ENCODE measurements at places on chromosomes 2 and 18. TPM values are rescaled to one million over a fixed set of nuclear protein-coding genes. Genes with fewer than 3 reads are reported as not detected.

- no peak for DNase-seq
These were observed 87.8 kb downstream of the CALCRL start for GRCh38 chr2:187360286-187360685.

- no peak for DNase-seq
These were observed 16.0 kb downstream of the YPEL5 start for GRCh38 chr2:30162806-30163205.

- peak; percentile 61 for DNase-seq
These were observed 37.0 kb upstream of the GRHL1 start for GRCh38 chr2:9914384-9915065.

RESP18 gene
- total RNA-seq: not detected

GRCh38 chr2:149446748-149447147, 116.4 kb downstream of the LYPD6 start:
- DNase-seq: no peak

DNA sequence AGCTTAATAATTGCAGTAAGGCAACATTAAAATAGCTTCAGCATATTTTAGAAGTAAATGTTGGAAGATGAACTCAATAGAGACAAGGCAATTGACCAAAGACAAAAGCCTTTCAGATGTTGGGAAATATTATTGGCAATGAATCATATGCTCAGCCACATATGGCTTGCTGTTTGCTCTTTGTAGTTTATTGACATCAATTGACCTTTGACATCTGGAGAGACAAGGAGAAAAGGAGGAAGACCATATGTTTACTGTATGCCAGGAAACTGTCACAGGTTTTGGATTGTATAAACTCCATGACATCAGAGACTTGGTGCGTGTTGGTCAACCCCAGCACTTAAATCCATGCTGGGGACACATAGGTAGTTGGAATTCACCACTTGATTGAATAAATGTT, 60.6 kb upstream of the SLC16A14 start:
- no peak for DNase-seq

PCBP1 gene
- 288 TPM for total RNA-seq

GRCh38 chr2:189927823-189928222, 134.7 kb downstream of the MSTN start:
- no peak for DNase-seq

CRIM1 gene
- 930 TPM for total RNA-seq

GRCh38 chr2:116094196-116094595, 1651.8 kb downstream of the DPP10 start:
- DNase-seq: no peak

GRCh38 chr2:101682311-101682710, 15.2 kb upstream of the MAP4K4 start:
- DNase-seq: no peak

DNA sequence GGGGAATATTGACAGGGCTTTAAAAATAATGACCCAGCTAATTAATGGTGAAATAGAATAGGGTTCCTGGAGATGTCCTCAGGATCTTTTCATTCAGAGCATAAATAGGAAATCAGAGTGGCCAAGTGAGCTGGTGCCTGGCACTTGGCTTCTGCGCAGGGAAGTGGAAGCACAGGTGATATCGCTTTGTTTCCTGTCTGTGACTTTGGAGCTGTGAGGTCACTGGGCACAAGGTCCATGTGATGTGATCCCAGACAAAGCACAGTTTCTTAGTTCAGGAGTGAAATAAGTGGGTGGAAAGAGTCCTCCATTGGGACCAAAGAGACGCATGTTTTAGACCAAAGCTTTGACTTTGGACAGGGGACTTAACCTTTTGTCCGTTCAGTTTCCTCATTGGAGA, 338.3 kb downstream of the CYRIA start:
- DNase-seq: no peak

GRCh38 chr2:65214361-65214760, 13.3 kb upstream of the ACTR2 start:
- no peak for DNase-seq

REG3A gene
- total RNA-seq: not detected

DNA sequence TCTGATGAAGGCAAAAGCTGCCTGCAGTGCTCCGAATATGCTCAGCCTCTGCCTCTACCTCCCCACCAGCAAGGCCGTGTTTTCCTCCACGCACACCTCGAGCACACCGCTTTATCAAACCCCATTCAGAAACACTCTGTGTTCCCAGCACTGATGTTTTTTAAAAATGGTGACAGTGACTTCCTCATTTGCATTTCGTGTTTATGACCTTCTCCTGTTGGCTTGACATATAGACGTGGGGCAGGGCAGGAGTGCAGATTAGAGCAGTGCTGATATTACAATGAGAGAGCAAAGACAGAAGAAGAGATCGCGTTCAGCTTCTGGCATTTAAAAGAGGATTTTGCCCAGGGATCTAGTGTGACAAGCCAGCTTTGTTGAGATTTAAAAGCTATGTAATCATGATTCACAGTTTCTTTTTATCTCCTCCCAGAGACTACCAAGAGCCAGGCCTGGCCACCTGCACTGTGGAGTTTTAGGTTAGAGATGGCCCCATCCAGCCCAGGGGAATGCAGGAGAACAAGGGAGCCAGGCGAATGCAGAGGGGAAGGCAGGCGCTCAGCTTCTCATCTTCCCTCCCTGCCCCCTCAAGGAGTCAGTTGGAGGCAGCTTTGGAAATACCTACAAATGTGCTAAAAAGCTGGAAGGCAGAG, 61.5 kb upstream of the NEDD4L start:
- DNase-seq: no peak

THOC1 gene
- 14.3 TPM for total RNA-seq

DNA sequence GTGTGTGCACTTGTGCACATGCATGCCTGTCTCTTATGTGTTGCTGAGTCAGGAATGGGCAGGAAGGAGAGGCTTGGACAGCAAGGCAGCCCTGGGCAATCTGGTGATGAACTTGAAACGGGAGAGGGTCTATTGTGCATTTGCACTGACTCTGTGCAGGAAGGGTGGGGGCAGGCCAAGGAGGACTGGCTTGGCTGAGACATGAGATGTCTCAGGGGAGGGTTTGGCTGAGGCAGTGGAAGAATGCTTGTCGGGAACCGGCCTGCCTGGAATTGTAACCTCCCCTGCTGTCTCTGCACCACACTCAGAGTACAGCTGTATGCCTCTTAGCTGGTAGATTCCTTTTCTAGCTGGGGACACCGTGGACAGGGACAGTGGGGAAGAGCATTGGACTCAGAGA, 176.1 kb upstream of the TNP1 start:
- DNase-seq: no peak

EPB41L5 gene
- 0.63 TPM for total RNA-seq

- DNase-seq: no peak
These were observed 929.4 kb upstream of the PIK3C3 start for GRCh38 chr18:41025666-41026065.

DCC gene
- not detected for total RNA-seq

DNA sequence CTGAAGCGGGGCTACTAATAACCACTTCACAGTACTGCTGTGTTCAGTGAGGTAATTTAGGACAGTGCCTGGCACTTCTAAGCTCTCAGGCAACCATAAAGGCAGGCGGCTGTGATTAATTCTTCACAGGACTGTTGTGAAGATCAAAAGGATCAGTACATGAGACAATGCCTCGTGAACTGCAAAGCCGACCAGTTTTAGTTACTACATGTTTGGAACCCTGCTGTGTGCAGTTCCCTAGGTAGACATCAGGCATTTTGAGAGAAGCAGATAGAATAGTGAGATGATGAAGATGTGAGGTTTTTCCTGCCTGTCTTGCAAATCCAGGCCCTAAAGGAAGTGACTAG, 19.1 kb downstream of the EFHD1 start:
- DNase-seq: peak; percentile 10

DNA sequence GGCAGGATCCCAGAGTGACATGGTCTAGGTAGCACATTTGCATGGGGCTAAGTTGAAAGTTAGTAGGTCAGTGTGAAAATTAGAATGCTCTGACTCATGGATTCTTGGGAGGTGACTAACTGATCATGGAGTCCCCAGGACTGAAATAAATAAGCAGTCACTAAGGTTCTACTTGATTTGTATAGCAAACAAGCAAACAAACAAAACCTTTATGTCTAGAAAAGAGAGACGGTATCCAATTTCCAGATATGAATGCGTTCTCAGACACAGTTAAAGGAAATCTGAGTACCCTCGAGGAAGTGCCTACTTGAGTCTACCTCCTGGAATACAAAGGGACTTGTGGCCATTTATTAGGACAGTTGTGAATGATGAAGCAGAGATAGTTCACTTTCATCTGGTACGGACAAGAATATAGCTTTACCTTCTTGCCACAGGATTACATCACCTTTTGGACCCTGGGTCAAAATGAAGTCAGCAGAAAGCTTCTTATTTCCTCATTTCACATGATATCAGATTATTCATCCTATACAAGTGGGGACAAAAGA, 54.3 kb upstream of the AGPS start:
- DNase-seq: peak; percentile 59

DNA sequence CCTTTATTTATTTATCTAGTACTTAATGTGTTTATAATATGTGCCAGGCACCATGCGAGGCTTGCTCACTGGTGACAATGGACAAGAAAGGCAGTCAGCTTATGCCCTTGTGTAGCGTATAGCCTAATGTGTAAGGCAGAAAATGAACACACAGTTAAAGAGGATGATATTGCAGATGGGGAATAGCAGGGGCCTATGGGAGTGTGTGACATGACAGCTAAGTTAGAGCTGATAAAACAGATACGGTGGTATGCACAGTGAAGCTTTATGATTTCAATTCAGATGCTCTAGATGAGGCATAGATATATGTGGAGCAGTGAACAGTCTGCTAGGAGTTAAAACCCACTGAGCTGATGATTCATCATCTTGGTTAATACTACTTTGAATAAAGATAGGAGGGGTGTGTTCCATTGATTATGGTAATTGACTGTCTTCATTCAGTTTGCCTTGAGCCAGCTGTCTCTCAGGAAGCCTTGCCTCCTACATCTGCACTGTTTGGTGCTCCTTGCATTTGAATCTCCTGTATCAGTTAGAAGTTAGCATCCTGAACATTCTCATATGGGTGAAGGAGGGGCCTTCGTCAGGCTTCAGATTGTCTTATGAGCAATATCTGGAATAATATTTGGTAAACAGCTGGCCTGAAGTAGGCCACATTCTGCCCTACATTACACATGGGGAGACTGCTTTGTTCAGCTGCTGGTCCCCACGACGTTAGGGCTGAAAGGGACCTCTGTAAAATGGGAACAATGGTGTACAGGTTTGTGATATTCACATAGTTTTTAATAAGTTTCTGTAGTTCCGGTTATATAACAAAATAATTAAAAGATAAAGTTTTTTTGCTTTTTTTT, 13.2 kb downstream of the MAP4K4 start:
- DNase-seq: peak; percentile 25

GRCh38 chr2:131036269-131036668, 57.0 kb downstream of the FAM168B start:
- DNase-seq: no peak

DNA sequence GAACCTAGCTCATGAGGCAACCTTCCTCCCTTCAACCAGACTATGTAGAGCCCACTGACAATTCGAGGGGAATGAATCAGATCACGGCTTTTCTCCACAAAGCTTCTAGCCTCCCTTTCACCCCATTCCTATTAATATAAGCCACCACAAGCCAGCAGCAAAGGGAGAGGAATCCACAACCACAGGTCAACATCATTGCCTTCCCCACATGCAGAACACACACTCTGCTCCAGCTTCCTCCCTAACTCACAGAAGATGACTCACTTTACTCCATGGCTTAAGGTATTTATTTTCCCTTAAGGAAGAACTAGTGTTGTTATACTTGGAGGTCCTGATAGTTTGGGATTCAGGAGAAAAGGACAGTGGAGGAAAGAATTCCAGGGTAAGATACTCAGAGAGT, 272.2 kb downstream of the C1D start:
- DNase-seq: peak; percentile 86

NMUR1 gene
- not detected for total RNA-seq

DNA sequence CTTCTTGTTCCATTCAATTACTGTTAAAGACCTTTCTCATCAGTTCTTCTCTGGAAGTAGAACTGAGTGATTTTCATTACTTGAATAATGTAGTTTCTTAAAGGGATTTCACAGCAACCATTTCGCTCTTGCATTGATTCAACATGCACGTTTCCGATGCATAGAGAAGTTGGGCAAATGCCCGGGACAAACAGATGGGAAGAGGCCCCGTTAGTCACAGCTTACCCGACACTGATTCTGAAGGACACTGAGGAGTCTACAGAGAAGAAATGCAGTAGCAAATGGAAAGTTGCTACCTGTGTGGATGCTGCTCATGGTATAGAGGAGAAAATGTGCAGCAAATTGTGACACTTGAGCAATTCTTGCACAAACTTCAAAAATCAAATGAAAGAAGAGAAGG, 32.3 kb upstream of the GCG start:
- no peak for DNase-seq

GRCh38 chr18:66048406-66048805, 297.6 kb downstream of the CDH7 start:
- no peak for DNase-seq

- peak; percentile 0 for DNase-seq
These were observed 162.9 kb upstream of the AGAP1 start for GRCh38 chr2:235330775-235331451.

KCNIP3 gene
- 2.3 TPM for total RNA-seq

DNA sequence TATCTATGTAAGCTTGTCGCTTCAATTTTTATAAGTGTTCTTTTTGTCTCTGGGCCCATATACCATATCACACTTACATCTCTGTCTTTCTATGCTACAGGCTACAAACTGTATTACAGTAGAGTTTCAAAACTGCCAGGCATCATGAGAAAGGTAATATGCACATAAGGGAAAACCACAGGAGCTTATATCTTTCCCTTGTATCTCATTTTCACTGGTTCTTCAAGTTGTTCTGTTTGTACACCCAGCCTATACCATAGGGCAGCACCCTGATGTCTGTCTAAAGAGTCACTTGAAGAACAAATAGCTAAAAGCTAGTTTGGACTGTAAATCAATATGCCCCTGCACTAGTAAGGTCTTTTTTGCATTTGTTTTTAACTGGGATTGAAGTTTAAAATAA, 366.7 kb downstream of the FIGN start:
- DNase-seq: no peak

TUBA3E gene
- not detected for total RNA-seq

GRCh38 chr18:5413447-5413846, 117.9 kb upstream of the ZBTB14 start:
- no peak for DNase-seq

DNA sequence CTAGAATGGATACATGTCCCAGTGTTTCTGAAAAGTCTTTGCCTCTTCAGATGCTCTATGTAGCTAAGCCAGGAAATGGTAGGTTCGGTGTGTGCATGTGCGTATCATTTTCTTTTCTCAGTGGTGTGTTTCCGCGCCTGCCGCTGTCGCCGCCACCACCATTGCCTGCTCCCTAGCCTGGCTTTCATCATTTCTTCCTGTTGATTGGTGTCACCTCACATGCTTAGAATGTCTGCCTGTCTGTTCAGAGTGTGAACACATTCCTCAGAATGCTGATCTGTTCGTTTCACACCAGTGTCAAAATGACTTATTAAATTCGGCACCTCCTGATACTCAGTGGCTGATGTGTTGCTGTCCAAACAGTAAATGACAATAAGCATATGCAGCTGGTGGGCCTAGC, 255.2 kb upstream of the SPRED2 start:
- no peak for DNase-seq

- no peak for DNase-seq
These were observed 1273.6 kb upstream of the SLC39A10 start for GRCh38 chr2:194383401-194383800.

Data from HFFc6 (cell line).